ENCODE measurements at places on chromosomes 11 and 22.

- DNase-seq = no peak
Observed at GRCh38 chr11:115699733-115700132, 195.5 kb upstream of the CADM1 start.

- no peak for DNase-seq
Observed at GRCh38 chr11:18225913-18226312, 10.7 kb downstream of the SAA4 start.

GRCh38 chr22:23265368-23265700, 85.0 kb downstream of the BCR start:
- no peak for DNase-seq

- DNase-seq = no peak
Observed at GRCh38 chr11:129119036-129119435, 73.1 kb downstream of the ARHGAP32 start.
